Amniotic epithelial cell (primary cell): ENCODE measurements at places on chromosomes 1 and 21.

DNA sequence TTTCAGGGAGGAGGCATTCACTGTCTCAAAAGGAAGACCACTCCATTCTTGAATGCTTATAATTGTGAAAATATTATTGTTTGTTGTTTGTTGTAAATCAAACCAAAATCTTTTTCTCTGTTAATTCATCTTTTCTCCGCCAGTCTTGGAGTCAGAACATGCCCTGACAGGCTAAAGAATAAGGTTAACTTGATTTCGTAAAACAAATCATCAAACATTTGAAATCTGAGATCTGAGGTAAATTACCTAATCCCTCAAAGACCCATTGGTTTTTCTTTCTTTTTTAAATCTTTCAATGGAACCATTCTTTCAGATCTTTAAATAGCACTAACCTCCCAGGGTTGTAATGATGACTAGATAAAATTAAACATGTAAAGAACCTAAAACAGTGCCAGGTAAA, 430.1 kb upstream of the PTBP2 start:
- no peak for DNase-seq

DNA sequence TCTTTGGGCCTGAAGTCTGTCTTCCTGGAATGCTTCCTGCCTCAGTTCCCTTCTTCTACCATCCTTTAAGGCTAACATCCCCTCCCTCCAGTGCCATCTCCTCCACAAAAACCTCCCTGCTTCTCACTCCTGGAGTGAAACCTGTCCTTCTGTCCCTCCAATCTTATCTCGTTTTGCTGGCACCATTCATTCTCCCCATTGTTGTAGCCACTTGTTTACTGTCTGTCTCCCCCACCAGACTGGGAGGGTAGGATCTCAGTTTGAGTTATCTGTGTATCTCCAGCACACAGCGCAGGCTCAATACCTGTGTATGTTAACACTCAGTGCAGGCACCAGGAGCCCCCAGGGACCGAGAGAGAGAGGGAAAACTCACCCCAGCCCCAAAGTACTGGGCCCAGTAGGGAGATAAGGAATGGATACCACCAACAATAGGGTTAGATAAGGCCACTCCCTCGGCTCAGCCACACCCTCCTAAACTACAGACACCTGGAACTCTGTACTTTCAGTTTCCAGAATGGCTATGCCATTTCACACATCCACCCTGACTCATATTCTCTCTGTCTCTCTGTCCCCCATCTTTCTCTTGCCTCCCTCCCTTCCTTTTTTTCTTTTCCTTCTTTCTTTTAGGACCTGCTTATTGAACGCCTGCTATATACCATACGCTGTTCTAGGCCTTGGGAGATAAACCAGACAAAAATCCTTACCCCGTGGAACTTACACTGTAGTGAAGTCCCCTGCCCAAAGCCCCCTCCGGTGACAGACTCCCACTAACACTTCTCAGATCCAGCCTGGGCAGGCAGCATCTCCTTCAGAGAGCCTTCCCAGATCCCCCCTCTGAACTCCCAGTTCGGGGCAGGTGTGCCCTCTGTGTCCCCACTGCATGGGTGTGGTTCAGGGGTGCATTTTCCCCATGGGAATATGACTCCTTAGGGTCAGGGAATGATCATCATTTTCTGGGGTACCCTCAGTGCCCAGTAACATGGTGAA, 3.3 kb upstream of the SSBP3 start:
- DNase-seq: no peak

GRCh38 chr1:41313661-41314131, 47.5 kb upstream of the FOXO6 start:
- DNase-seq: peak; percentile 45

- DNase-seq: no peak
Observed at GRCh38 chr1:153360592-153361479, 3.2 kb downstream of the S100A9 start.

DNA sequence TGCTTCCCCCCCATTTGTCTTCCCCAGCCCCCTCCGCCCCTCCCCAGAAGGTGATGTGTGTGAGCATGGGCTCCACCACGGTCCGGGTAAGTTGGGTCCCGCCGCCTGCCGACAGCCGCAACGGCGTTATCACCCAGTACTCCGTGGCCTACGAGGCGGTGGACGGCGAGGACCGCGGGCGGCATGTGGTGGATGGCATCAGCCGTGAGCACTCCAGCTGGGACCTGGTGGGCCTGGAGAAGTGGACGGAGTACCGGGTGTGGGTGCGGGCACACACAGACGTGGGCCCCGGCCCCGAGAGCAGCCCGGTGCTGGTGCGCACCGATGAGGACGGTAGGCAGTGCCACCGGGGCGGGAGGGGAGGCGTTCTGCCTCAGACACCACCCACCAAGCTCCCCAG, 52.2 kb upstream of the KDM4A start:
- DNase-seq: no peak

DNA sequence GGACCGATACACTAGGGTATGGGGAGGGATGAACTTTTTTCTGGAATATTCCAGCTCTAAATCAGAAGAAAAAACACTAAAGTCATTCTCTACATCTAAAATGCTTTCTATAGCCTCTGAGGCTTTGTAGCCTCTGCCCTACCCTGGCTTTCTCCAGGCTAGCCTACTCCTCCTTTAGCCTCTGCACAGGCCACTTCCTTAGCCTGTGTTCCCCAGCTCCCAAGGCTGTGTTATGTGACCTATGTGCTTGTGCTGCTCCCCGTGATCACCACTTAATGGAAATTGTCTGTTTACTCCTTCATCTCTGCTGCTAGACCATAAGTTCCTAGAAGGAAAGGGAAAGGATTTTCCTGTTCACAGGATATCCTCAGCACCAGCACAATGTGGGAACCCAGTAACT, 92.8 kb downstream of the SEC16B start:
- DNase-seq: no peak

GRCh38 chr21:40166291-40166843, 299.1 kb downstream of the PCP4 start:
- DNase-seq: no peak

DNA sequence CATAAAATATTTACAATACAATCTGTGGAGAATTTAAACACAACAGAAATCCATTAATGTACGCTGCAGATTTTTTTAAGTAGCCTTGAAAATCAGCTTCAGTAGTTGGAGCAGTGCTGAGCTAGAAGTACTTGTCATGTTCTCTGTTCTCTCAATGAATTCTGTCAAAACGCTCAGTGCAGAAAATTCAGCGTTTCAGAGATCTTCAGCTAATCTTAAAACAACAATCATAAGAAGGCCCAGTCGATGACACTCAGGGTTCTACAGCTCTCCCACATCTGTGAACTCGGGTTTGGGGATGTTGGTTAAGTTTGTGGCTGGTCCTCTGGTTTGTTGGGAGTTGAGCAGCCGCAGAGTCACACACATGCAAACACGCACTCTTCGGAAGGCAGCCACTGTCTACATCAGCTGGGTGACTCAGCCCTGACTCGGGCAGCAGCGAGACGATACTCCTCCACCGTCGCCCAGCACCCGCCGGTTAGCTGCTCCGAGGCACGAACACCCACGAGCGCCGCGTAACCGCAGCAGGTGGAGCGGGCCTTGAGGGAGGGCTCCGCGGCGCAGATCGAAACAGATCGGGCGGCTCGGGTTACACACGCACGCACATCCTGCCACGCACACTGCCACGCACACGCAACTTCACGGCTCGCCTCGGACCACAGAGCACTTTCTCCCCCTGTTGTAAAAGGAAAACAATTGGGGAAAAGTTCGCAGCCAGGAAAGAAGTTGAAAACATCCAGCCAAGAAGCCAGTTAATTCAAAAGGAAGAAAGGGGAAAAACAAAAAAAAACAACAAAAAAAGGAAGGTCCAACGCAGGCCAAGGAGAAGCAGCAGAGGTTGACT, 161.2 kb downstream of the RUNX1 start:
- DNase-seq: peak; percentile 93

DNA sequence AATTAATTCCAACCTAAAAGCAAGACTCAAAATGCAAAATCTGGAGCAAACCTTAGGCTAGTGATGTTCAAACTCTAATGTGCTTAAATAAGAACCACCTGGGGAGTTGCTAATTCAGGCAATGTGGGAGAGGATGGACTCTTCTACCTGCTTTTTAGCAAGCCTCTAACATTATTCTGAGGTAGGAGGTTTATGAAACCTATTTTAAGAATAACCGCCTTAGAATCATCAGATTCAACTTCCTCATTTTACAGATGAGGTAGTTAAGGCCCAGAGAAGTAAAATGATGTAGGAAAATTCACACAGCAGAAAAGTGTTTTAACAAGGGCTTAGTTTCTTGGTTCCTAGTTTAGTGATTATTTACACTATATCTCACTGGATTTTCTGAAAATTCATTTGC, 8.6 kb upstream of the NTNG1 start:
- no peak for DNase-seq

GRCh38 chr1:235766794-235767285, 99.9 kb downstream of the LYST start:
- no peak for DNase-seq

- no peak for DNase-seq
Observed at GRCh38 chr1:83546874-83547273, 452.1 kb downstream of the TTLL7 start.

DNA sequence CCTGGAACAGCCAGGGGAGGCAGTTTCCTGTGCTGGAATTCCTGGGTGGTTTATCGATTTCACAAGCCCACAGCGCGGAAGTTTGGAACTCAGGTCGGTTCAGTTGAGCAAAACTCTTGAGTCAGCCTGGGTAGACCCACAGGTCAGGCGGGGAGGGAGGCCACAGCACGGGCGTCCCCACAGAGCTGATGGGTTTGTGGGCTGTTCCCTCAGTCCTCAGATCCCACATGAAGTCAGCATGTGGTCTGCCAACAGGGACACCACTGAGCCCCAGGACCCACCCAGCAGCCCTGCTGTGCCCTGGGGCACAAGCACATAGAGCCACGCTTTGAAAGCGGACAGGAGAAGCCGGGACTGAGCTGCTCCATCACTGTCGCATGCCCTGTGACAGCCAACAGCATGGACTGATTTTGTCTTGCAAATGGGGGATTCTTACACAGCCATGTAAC, 17.4 kb downstream of the BMP8A start:
- peak; percentile 69 for DNase-seq

DNA sequence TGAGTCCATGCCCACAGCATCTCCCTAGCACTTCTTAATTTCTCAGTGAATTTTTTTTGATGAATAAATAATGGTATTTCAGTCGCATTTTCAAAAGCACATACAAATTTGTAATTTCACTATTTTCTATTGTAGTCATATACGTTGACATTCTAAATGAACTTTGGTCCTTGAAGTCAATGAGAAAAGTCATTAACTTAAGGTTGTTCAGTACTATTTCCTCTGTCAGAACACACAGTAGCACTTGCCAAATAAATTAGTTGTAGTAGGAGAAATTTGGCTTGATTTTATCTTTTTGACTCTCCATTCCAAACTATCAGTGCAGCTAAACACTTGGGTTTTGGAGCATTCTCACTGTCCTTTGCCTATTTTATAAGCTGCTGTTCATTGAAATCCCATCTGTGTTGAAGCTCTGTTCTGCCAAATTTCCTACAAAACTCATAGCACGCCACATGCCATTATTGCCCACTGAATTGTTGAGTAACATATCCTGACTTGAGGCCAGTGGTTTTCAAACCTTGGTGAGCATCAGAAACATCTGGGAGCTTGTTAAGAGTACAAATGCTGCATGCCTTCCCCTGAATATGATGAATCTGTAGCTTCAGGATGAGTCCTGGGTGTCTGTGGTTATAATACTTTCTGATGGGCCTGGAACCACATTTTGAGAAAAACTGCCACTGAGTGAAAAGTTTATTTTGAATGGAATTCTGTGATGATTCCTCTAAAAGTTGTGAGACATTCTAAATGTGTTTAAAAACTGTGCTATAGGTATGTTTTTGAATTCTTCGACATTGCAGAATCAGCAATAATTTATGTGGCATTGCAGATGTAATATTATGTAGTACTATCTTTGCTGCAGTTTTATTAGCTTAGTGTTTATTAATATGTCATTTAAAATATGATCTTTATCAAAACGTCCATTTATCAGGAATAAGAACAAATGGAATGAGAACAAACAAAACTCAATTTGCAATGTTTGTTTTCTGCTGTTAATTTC, 78.9 kb downstream of the DNM3 start:
- DNase-seq: no peak

- no peak for DNase-seq
Observed at GRCh38 chr1:172117800-172118199, 276.5 kb downstream of the DNM3 start.

DNA sequence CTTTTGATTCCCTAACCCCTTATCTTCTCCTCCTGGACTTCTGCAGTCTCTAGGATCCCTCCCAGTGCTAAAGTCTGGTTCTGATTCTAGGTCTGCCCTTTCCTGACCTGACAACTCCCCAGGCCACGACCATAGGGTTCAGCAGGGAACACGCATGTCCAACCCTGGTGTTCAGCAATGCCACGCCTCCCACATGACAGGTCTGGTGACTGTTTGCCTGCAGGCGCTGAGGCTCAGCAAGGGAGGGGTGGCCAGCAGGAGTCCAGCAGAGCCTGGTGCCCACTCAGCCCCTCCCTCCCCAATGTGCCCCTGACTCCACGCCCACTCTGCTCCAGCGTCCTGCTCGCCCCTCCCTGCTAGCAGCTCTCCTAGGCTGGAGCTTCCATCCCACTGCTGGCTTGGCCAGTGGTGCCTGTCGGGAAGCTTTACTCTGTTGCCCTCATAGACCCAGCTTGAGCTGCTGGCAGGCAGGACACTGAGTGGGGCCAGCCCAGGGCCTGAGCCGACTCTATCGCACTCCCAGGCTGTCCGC, 17.3 kb downstream of the SLC9A1 start:
- no peak for DNase-seq

DNA sequence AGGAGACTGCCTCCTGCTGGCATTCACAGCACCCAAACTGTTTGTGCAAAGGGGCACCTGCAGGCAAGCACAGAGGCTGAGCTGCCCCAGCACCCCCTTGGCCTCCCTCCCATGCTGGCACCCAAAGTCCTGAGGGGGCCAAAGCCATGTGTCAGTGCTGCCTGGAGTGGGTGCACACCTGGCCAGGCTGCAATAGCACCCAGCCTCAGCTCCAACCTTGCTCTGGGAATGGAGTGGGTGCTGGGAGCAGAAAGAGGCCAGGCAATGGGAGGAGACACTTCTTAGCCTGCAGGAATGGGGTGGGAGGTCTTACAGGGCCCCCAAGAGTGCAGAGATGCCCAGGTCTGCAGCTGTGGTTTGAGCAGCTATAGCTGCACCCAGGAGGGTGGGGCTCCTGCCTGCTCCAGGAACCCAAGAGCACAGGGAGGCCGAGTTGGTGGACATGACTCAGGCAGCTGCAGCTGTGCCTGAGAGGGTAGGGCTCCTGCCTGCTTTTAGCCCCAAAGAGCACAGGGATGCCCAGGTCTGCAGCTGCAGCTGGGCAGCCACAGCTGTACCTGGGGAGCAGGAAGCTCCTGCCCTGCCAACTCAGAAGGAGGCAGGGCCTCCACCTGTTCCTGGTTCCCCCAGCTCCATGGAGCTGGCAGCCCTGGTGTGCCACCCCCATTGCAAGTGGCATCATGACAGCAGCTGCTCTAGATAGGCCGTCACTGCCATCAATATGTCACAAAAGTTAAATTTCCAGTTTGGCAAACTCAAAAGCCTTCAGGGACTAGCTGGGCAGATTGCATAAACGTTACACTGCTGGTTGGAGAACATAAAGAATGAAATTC, 5.3 kb upstream of the CHD1L start:
- no peak for DNase-seq

DNA sequence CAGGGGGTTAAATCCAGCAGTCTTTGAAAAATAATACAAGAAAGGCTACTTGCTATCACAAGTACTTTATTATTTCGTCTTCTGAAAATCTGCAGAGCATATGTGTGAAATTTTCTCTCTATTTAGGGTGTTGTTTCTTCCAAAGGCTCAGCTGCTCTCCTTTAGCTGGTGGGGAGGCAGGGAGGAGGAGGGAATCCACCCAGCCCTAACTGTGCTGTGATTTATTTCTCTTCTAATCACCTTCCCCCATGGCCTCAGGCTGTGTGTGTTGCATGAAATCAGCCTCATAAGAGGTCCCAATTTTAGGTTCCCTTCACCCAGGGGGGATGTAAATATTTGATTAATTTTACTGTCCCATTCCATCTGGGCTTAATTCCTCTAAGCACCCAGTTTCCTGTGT, 77.6 kb upstream of the PGBD5 start:
- no peak for DNase-seq
